Thymus (tissue), 14 donors: ENCODE measurements at places on chromosomes 1 and 21.

DNA sequence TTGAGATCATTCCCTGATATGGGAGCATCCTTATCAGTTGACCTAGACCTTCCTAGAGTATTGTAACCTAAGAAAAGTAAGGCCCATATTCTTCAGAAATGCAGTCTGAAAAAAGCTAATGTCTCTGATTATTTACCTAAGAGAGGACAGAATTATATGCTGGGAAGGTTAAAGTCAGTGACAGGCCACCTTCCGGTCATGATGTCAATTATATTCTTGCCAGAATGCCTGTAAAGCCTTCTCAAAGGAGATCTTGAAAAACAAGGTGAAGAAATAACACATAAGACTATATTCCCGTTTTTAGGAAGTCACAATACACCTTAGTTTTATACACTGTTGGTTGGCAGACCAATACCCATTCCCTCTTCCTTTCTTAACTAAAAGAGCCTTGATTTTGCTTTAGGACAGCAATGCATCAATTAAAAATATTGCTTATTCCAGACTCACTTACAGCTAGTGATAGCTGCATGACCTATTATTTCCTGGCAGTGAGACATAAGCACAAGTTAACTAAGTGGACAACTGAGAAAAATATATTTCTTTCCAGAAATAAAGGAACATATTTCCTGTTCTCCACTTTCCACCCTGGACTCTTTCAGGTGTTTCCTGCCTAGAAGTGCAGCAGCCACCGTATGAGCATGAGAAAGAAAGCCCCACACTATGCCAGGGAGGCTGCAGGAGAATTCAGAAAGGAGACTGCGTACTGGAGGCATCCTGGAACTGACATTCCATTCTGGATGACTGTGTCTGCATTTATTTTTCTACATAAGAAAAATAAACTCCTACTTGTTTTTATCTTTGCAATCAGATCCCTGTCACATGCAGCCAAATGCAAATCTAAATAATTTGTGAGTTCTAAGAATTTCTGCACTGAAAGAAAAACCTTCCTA, 332.9 kb upstream of the PTBP2 start:
- no peak for DNase-seq

DNA sequence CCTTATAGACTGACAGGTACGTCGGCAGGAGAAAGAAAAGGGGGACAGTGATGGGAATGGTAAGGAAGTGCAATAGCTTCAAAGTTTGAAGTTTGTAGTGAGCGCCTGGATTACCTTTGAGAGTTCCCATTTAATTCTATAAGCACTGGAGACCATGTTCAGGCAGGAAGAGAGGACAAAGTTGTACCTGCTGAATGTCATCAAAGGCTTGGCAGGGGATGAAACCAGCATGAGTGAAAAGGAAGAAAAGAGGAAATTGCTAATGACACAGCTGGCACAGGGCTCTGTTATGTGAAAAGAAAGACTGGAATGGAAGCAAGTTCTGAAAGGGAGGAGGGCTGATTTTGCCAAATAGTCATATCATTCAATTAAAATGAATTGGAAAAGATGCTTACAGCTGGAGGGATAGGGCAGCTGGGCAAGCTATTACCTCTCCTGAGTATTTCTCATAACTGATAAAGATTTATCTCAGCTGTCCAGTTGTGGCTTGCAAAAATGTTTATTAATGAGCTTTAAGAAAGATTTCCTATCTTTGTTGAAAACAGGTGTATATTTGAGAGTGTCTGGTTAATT, 109.2 kb downstream of the HMCN1 start:
- no peak for DNase-seq

DNA sequence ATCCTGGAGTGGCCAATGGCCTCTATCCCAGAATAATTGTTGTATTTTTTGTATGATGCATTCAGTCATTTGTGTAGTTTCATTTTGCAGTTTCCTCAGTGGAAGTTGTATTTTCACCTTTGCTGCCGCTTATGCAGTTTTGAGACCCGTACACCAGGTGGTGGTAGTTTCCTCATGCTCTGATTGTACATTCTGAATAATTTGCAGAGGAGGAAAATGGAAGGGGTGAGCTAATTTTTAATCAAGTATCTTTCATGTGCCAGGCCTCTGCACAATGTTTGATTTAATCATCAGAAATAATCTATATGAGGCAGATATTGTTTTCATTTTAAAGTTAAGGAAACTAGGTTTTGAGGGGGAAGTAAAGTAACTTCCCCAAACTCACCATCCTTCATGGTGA, 29.5 kb downstream of the HLX start:
- DNase-seq: no peak

DNA sequence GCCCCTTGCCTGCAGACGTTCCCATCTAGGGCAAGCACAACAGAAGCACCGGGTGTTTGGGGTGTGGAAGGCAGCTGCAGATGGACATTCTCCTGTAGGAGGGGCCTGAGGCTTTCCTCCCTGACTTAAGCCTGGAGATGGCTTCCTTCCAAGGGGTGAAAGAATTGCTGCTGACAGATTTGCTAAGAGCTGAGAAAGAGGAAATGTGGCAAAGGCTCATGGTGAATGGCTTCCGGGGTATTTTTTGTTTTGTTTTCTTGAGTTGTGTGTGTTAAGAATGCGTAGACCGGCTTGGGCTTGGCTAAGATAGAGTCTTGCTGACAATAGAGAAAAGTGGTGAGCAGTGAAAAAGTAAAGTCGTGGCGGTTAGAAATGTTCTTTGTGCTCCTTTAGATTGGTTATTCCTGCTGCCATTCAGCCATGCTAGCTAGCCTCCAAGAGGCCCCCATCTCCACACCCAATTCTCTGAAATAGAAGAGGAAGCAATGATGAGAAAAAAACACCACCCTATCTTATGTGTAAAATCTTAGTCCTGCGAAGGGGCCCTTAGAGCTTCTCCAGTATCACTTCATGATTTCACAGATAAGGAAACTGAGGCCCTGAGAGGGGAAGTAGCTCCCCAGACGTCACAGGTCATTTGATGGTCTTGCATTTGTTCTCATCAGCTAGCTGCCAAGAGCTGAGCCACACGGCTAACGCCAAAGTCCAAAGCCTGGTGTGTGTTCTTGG, 36.9 kb downstream of the EIF2D start:
- DNase-seq: no peak

GRCh38 chr1:14324248-14324630, 274.2 kb upstream of the KAZN start:
- no peak for DNase-seq

DNA sequence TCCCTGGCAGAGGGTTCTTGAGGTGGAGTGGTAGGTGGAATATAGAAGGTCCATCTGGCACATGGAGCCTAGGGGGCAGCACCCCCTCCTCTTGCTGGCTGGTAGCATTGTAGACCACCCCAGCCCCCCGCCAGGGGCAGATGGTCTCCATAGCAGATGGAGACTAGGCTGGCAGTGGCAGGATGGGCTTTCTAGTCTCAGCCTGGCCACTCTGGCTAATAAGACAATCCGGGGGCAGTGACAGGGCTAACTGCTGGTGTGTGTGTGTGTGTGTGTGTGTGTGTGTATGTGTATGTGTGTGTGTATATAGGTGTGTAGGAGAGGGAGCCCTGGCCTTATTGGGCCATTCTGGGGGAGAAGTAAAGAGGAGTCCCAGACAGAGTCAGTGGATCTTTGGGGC, 16.1 kb downstream of the UTP11 start:
- DNase-seq: no peak

DNA sequence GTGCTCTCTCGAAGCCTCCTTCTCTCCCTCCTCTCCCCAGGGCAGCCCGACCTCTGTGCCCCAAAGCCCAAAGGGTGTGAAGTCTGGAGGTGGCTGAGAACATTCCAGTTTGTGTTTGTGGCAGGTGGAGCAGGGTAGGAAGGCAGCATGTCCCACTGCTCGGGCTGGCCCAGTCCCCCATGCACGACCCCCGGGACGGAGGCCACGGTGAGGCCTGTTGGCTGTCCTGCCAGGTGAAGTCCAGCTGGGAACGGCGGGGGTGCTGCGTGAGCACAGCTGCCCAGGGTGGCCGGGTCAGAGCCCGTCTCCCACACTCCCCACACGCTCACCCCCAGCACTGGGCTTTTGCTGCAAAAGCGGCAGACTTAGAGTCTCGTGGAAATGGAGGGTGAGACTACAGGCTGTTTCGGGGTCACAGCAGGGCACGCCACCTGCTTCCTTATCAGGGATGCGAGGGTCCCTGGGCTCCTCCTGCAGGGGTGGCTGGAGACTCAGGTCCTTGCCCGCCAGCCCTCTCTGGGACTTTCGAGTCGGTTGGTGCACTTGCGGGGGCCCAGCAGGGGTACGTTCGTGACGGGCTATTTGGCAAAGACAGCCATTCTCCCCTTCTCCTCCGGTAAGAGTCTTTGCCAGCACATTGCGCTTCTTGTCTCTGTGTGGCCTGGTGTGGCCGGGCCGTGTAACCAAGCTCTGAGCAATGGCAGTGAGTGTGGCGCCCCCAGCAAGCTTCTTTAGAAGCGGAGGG, 40.3 kb downstream of the MORN1 start:
- no peak for DNase-seq

- no peak for DNase-seq
Observed at GRCh38 chr1:48844187-48844586, 67.5 kb upstream of the BEND5 start.

GRCh38 chr1:116396769-116397168, 23.7 kb downstream of the ATP1A1 start:
- DNase-seq: no peak

DNA sequence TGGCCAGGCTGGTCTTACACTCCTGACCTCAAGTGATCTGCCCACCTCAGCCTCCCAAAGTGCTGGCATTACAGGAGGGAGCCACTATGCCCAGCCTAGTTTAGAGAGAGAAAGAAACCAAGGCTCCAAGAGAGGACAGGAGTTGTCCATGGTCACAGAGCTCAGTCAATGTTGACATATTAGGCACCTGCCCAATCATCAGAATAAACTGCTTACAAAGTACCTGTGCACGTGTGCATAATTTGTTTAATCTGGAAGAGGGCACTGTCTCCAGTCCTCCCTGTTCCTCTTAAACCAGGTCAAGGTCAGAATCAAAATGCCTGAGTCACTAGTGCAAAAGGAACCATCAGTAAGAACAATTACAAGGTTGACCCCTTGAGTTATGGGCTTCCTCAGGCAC, 20.3 kb upstream of the MPZL1 start:
- no peak for DNase-seq

DNA sequence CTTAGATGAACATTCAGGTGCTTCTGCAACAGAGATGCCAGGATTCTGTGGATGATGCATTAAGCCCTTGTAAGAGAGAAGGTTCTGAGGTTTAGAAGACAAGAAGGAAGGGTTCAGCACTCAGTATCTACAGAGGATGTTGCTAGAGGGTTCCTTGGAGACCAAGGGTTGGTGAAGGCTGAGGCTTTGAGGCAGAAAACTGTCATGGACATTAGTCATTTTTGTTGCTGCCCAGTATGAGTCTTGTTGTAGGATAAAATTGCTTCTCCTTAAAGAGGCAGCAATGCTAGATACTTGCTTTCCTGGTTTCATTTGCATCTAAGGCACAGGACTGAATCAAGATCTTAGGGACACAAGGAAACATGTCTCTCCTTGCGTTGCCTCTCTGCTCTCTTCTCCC, 319.4 kb upstream of the NFIA start:
- DNase-seq: no peak
